Activated naive CD8-positive, alpha-beta T cell treated with anti-CD3 and anti-CD28 coated beads, Interleukin-2, amount 10 ng/mL, durations not matched to agents 7 days and 5 days (primary cell): ENCODE measurements at places on chromosomes 7 and 10. TPM values are rescaled to one million over a fixed set of nuclear protein-coding genes. Genes with fewer than 3 reads are reported as not detected.

DNA sequence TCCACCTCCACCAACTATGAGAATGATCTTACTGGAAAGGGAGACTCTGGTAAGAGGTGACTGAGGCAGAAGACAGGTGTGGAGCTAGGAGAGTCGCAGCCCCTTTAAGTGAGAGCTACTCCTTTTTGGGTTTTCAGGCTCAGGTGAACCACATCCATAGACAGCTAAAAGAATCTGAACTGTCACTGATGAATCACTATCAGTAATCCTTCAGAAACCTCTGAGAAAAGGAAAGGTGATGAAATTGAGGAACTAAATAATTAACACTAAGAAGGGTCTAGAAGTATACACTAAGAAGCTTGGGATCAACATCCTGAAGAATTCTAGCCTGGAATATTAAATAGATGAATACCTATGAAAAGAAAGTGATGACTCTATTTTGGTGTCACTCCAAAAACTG lies 83.0 kb downstream of the SORBS1 start:
- DNase-seq, result no peak
- peaks cover 7% of the 10 kb centered on the region for H3K27me3 ChIP-seq
- H3K36me3 ChIP-seq, result no peaks in the 10 kb centered on the region
- no peaks in the 10 kb centered on the region for H3K4me1 ChIP-seq

The NAMPT gene
- total RNA-seq, result 63.8 TPM

- H3K4me3 ChIP-seq, result no peak overlapping the region
- no peak for DNase-seq
- H3K27ac ChIP-seq, result no peak overlapping the region
- H3K36me3 ChIP-seq, result no peaks in the 10 kb centered on the region
- H3K27me3 ChIP-seq, result peaks cover 4% of the 10 kb centered on the region
Measured at GRCh38 chr10:126080879-126081411, 184.6 kb downstream of the FANK1 start.

DNA sequence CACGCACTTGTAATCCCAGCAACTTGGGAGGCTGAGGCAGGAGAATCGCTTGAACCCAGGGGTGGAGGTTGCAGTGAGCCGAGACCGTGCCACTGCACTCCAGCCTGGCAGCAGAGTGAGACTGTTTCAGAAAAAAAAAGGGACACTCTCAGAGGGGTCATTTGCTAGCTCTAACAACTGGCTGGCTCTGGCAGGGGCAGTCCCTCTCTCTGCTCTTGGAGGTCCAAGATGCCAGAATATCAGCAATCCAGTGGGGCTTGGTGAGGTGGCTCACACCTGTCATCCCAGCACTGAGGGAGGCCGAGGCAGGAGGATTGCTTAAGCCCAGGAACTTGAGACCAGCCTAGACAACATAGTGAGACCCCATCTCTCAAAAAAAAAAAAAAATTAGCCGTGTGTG lies 2.5 kb upstream of the PILRA start:
- no peak overlapping the region for H3K27ac ChIP-seq
- H3K27me3 ChIP-seq, result no peaks in the 10 kb centered on the region
- H3K4me3 ChIP-seq, result no peak overlapping the region

The IDE gene
- 17.9 TPM for total RNA-seq
